SK-MEL-5 (cell line): ENCODE measurements at places on chromosomes 6 and 20. TPM values are rescaled to one million over a fixed set of nuclear protein-coding genes. Genes with fewer than 3 reads are reported as not detected.

DNA sequence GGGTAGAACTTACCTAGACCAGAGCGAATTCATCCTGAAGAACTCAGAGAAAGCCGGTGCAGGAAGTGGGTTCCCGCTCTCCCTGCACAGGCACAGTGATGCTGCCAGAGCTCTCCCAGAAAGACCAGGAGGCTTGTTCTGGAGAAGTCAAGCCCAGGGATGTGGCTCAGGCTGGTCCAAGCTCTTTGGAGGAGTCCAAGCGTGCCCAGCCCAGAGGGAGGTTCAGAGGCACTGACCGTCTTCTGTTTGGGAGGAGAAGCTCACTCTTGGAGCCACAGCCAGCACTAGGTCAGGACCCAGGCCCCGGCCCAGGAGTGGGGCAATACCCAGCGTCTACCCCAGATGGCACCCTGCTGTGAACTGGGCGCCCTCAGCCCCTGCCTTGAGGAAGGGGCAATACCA, 1.5 kb upstream of the PMEPA1 start:
- no peak for DNase-seq

Gene BHLHE23
- total RNA-seq, result not detected in 2 replicates

Gene SCRT2
- total RNA-seq, result not detected in 2 replicates

Gene HMGCLL1
- total RNA-seq, result not detected in 2 replicates

Gene GPR6
- total RNA-seq, result not detected in 2 replicates

Gene SPEF1
- total RNA-seq, result 0.40 TPM in 1 of 2 replicates, not detected in the other

DNA sequence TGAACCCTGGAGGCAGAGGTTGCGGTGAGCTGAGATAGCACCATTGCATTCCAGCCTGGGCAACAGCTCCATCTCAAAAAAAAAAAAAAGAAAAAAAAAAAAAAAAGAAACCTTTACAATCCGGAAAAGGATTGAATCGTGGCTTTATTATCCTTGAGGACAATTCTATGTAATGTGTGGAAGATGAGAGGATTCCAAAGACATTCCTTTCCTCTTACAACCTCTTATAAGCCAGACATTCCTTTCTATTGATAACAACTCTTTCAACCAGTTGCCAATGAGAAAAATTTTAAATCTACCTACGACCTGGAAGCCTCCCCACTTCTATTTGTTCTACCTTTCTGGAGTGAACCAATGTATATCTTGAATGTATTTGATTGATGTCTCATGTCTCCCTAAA, 91.2 kb upstream of the EEF1E1 start:
- no peak for DNase-seq

Gene CCHCR1
- 12.0 and 13.4 TPM in 2 replicates for total RNA-seq

GRCh38 chr6:33746036-33746600, 587 bp downstream of the IP6K3 start:
- DNase-seq, result no peak

- DNase-seq, result no peak
Measured at GRCh38 chr20:16393297-16393696, 180.0 kb downstream of the KIF16B start.

GRCh38 chr6:27668442-27669294, 195.8 kb upstream of the ZNF184 start:
- peak; percentile 91 for DNase-seq

GRCh38 chr6:109117346-109118035, 22.2 kb downstream of the CEP57L1 start:
- DNase-seq, result no peak

Gene HSPA1L
- total RNA-seq, result 0.29 TPM in 2 replicates

Gene SLC17A2
- not detected in 2 replicates for total RNA-seq

Gene CEP250
- total RNA-seq, result 36.5 and 39.3 TPM in 2 replicates

GRCh38 chr20:58900397-58900796, 47.9 kb downstream of the GNAS start:
- DNase-seq, result no peak

- DNase-seq, result no peak
Measured at GRCh38 chr6:5294392-5295211, 33.3 kb downstream of the FARS2 start.

- DNase-seq, result no peak
Measured at GRCh38 chr6:26030716-26031115, 56.5 kb upstream of the HFE start.

GRCh38 chr6:119443993-119444641, 94.6 kb upstream of the MAN1A1 start:
- DNase-seq, result no peak

GRCh38 chr6:44485601-44486401, 98.3 kb downstream of the CDC5L start:
- no peak for DNase-seq

DNA sequence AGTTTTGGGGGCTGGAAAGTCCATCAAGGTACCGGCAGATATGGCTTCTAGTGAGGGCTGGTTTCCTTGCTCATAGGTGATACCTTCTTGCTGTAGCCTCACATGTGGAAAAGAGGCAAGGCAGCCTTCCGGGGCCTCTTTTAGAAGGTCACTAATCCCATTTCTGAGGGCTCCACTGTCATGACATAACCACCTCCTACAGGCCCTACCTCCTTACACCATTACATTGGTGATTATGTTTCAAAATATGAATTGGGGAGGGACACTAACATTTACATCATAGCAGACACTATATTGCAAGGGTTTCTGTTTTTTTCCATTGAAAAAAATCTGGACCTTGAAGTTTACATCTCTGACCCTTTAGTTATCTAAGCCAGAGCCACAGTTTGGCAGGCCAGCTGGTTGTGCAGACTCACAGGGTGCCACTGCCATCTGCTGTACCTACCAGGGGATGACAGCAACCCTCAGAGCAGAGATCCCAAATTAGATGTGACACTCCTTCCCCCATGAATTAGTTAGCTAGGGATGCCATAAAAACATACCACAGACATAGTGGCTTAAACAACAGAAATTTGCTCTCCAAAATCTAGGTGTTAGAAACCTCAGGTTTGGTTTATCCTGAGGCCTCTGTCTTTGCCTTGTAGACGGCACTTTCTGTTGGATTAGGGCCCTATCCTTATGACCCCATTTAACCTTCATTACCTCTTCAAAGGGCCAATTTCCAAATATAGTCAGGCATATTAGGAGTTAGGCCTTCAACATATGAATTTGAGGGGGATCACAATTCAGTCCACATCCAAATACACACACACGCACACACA, 166.4 kb upstream of the RNF217 start:
- DNase-seq, result peak; percentile 46

- DNase-seq, result peak; percentile 57
Measured at GRCh38 chr20:9215539-9215938, 146.7 kb downstream of the PLCB4 start.

- DNase-seq, result no peak
Measured at GRCh38 chr20:10682939-10683338, 9.1 kb upstream of the JAG1 start.

- DNase-seq, result no peak
Measured at GRCh38 chr6:140176306-140176705, 801.9 kb upstream of the CITED2 start.

Gene CCN2
- 1.8 and 3.1 TPM in 2 replicates for total RNA-seq

DNA sequence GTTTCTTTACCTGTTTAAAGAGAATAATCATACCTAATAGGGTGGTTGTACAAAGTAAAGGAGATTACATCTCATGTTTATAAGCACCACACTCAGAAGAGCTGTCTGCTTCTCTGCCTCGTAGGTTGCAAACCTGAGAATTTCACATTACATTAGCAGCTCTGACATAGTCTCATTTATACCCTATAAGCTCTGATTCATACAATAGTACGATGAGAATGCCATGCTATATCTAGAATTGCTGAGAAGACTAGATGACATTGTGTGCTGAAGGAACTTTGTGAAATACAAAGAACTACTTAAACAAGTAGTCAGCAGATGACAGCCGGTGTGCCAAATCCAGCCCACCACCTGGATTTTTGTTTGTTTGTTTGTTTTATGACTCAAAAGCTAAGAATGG, 121.2 kb downstream of the ADAT2 start:
- DNase-seq, result no peak

Gene AKAP7
- 7.5 and 13.8 TPM in 2 replicates for total RNA-seq

Gene AFG1L
- 2.4 and 5.9 TPM in 2 replicates for total RNA-seq

Gene OSBPL2
- total RNA-seq, result 23.5 and 24.0 TPM in 2 replicates
